T47D (cell line): ENCODE measurements at places on chromosomes 7 and 10.

DNA sequence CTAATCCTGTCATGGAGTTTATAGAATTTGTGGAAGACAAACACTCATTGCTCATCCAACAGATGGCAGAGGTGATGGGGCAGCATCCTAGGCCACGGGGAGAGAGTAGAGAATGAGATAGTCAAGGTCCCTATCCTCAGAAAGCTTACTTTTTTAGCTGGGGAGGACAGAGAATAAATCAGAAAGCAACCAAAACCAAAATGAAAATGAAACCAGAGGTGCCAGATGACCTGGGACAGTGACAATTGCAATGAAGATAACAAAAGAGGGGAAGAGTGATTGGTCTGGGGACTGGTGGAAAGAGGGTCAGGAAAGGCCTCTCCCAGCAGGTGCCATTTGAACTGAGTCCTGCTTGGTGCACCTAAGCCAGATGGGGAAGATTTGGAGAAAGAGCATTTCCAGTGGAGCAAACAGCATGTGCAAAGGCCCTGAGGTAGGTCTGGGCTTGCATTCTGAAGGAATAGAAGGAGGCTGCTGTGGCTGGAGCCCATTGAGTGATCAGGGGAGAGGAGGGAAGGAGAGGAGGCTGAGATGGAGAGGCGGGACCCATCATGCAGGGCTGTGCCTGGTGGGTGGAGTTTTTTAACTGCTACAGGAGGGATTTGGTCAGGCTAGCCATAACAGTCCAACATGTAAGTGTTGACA is 164.1 kb downstream of the RPS24 start:
- no peak for DNase-seq

DNA sequence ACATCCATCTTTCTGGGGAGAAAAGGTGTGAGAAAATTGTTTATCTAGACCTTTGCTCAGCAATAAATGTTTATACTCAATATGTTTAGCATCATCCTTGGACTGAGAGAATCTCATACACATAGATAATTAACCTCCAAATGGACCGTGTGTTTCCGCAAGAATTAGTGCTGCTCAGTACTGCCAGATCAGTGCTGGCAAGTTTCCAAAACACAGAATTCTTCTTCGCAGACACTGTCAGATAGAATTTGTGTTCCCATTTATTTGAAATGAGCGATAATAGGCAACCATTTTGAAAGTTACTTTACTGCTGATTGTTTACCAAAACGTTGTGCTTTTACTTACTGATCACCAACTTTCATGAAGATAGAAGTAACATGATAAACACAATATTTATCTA is 33.7 kb downstream of the STAMBPL1 start:
- DNase-seq: no peak

DNA sequence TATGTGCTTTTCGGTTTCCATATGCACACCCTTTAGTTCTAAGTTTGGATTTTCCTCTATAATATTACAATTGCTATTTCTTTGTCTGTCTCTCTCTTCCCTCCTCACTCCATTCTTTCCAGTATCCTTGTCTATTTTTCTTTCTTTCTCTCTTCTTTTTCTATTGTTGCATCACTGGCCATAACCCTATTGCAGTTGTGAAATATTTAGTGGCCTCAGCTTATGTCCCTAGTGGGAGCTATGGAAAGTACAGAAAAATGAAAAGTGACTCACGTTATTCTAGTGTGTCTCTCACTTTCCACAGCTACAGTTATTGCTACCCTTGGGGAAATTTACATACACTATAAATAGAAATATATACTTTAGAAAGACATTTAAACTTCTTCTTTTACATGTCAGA is 59.1 kb downstream of the CNTNAP2 start:
- DNase-seq: no peak

DNA sequence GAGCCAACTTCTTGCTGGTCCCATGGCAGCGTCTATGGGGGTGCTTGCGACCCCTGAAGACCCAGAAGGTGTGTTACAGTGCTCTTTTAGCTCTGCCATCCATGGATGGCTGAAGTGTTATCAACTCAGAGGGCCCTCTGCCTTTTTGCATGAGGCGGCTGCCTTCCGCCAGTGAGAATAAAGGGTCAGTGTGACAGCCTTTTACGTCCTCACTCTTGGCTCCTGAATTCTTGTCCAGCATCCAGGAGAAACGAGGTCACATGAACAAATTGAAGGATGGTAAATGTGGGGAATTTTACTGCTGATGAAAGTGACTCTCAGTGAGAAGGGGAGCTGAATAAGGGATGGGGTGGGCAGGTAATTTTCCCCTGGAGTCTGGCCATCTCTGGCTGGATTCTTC is 24.1 kb downstream of the SSMEM1 start:
- no peak for DNase-seq

GRCh38 chr10:50679149-50679548 is 55.4 kb upstream of the SGMS1 start:
- DNase-seq: no peak

- DNase-seq: no peak
Measured at GRCh38 chr10:69457771-69458237, 6.5 kb downstream of the TSPAN15 start.
